ENCODE measurements at places on chromosomes 5 and 9. TPM values are rescaled to one million over a fixed set of nuclear protein-coding genes. Genes with fewer than 3 reads are reported as not detected.
A peak's percentile ranks its signal among the peaks of the same experiment; 100 is the strongest.

DNA sequence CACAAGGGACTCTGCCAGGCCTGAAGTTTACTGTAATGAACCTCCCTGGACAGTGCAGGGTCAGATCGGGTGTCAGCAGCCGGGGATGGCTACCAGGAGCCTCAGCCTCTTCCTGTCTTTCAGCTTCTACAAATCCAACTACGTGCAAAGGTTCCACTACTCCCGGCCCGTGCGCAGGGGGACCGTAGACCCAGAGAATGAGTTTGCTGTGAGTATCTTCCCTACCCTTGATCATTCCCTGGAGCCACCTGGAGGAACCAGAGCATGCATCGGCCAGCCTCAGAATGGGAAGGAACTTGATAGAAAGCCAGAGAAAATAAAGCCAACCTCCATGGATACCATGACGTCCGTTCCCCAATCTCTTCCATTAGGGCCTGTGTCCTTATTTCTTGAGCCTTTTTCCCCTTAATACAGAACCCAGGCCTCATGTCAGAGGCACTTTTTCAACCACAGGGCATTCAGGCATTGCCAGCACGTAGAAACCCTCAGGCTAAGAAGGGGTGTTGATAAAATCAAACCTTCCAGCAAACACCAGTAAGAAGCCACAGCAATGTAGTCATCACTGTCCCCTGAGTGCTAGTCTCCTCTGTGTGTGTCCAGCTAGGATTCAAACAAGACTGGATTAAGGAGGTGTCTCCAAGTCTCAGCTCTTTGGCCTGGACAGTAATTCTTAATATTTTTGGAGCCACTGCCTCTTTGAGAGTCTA is 49.0 kb upstream of the FOXI1 start:
- no peak for DNase-seq

GRCh38 chr5:66415208-66415607 is 181.0 kb upstream of the MAST4 start:
- DNase-seq = no peak

DNA sequence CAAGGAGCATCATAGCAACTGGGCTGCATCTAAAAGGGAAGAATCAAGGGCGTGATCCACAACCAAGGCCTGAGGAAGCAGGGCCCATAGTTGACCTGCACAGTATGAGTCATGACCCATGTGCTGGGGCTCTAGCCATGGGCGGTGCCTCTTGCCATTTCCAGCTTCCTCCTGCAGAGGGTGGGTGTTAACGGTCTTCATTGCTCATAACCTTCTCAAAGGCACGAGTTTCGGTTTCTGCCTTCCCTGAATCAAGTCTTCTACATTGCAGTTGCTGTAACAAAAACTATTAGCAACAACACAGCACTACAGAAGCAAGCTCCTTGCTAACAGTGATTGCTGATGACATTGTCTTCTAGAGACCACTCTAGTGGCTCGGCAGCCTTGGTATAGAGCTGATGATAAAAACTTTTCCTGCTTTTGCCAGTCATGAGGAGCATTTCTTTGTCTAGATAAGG is 66.9 kb downstream of the CTSL start:
- DNase-seq = no peak

- DNase-seq = no peak
Observed at GRCh38 chr9:114452219-114453165, 52.8 kb downstream of the WHRN start.

DNA sequence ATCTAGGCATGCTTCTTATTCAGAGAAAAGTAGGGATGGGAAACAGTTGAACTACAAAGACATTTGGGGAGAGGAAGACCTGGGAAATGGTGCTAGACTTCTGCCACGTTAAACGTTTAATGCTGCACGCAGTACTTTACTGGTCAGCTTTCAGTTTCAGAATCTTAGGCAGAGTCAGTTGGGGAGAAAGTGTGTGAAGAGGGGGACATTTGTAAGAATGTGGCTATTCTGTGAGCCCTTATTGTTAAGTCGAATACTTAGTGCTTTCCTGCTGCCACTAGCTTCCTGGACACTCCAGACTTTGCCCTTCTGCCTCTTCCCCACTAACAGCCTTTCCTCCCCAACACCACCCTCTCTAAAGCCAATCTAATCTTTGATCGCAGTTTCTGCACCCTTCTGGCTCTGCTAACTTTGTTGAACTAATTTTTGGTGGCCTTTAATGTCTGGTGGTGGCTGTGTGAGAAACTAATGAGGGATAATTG is 6.1 kb downstream of the CYSTM1 start:
- DNase-seq = no peak

DNA sequence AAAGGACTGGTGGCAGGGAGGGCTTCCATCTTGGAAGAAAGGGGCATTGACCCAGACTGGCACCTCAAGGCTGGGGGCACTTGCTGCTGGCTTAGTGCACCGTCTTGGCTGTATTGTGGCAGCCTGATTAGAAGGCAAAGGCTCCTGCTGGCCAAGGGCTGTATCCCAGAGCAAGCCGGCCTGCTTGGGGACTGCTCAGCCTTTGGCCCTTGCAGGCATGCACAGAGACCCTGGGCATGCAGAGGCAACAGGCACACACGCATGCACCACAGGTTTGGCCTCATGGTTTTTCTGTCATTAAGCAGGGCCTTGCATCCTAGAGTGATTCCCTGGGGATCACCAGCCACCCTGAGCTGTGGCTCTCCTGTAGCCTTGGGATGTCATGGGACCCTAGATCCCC is 29.0 kb downstream of the PITX1 start:
- no peak for DNase-seq

DNA sequence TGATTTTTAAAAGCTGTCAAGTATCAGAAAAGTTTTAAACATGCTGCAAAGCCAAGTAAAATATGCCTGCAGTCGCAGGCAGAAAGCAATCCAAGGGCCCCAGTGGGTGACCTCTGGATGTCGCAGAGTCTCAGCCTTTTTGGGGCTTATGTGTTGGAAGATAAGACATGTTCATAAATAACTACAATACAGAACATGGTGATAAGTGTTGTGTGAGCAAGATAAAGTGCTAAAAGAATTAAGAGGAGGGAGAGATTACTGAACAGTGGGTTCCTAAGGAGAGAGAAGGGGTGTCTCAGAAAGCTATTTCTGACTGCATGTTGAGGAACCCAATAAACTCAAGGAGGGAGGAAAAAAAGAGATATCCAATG is 78.9 kb upstream of the ADRB2 start:
- DNase-seq = no peak

DNA sequence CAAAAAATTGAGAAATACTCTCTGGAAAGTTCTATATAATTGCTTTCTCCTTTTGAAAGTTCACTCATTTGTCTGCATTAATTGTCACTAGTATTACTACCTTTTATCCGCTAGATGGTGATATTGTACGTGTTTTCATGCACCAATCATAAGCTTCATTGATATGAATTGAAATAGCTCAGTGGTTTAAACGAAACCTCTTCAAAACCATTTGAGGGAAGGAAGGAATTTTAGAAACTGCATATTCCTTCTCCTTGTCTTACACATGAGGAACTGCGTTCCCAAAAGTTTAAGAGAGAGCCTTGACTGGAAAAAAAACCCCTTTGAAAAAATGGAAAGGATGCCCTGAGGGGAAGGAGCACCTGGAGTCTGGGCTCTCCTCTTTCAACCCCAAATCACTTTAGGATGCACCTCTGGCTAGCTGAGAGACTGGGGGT is 98.6 kb downstream of the YTHDC2 start:
- DNase-seq = no peak

GRCh38 chr9:22483528-22484070 is 37.0 kb downstream of the DMRTA1 start:
- no peak for DNase-seq

DNA sequence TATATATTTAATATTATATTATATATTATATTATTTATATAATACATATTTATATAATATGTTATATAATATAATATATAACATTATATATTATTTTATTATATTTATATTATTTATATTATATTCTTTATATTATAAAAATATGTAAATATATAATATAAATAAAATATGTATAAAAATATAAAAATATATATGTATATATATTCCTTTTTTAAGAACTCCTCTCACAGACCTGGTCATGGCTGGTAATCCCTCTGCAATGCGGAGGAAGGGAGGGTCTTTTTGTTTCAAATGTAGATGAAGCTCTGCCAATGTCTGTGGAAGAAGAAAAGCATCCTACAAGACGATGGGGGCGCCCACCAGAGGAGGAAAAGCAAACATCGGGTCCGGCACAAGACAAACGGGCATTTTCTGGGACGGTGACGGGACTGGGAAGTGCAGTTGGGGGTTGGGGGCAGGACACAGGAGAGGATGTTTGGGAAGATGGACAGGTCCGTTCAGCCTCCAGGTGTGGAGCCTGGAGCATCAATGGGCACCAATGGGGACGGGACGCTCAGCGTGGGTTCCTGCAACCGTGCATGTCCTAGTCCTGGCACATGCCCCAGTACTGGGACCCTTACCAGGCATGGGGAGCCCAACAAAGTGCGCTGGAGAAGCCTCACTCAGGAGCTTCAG is 194.0 kb downstream of the IRX1 start:
- DNase-seq = peak; percentile 63

GRCh38 chr5:38426490-38426889 is 130.0 kb downstream of the LIFR start:
- no peak for DNase-seq

DNA sequence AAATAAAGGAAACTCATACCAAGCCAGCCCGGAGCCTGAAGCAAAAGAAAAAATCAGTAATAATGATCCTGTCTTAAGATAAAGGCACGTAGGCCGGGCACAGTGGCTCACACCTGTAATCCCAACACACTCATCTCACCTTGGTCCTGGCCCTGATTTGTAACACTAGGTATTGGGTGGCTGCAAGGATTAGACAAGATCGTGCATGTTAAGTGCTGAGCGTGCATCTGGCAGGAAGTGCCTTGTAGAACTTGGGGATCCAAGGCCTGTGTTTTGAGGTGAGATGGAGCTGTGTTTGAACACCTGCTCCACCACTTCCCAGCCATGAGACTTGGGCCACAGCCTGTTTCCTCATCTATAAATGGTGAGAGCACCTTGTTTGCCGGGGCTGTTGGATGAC is 41.5 kb downstream of the SPRY4 start:
- DNase-seq = no peak

- no peak for DNase-seq
Observed at GRCh38 chr5:180901319-180902009, 2.5 kb downstream of the BTNL8 start.

GRCh38 chr9:87227456-87227855 is 270.2 kb upstream of the DAPK1 start:
- no peak for DNase-seq

TMEM232 gene
- 1.3 TPM for total RNA-seq

AGXT2 gene
- not detected for total RNA-seq

GLDC gene
- 101 TPM for total RNA-seq

MCC gene
- total RNA-seq = 18.3 TPM

OTP gene
- not detected for total RNA-seq

PRLR gene
- total RNA-seq = 2.5 TPM

All from H1 (cell line).